ENCODE measurements at places on chromosomes 7 and 10. TPM values are rescaled to one million over a fixed set of nuclear protein-coding genes. Genes with fewer than 3 reads are reported as not detected.

The CXCL12 gene
- total RNA-seq = 394 TPM

DNA sequence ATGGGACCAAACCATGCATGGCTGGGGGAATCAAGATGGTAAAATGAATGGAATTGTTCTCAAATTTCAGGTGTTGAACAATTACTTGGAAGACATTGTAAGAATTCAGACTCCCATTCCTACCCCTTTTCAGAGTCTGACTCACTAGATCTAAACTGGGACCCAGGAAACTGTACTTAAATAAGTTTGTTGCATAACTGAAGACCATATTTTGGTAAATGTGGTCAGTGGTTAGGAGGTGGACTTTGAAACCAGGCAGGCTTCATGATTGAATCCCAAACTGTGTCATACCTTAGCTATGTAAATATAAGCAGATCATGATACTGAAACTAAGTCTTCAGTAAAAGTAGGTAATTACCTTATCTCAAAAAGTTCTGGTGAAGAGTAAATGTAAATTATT lies 41.7 kb downstream of the ZWINT start:
- no peak for DNase-seq

GRCh38 chr7:82359426-82359825 lies 84.2 kb downstream of the CACNA2D1 start:
- no peak for DNase-seq

GRCh38 chr10:72846238-72846637 lies 47.3 kb upstream of the OIT3 start:
- no peak for DNase-seq

The PLPP4 gene
- 2.1 TPM for total RNA-seq

GRCh38 chr7:19269301-19269700 lies 124.1 kb upstream of the FERD3L start:
- no peak for DNase-seq

DNA sequence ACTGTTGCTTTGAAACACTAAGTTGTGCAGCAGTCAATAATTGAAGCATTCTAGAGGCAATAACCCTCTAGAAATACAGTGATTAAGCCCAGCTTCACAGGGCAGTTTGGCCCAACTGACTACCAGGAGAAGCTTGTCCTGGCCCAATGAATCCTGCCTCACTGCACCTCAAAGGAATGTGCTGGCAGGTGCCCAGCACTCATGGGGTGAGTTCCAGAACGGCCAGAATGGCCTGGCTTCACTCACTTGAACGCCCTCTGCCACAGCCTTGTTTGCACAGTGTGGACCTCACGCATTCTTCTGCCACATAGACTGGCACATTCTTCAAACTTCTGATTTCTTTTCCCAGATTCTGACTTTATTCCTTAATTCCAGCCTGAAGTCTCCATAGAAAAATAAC lies 6.6 kb upstream of the ITIH2 start:
- no peak for DNase-seq

The ADAM8 gene
- total RNA-seq = 20.7 TPM

DNA sequence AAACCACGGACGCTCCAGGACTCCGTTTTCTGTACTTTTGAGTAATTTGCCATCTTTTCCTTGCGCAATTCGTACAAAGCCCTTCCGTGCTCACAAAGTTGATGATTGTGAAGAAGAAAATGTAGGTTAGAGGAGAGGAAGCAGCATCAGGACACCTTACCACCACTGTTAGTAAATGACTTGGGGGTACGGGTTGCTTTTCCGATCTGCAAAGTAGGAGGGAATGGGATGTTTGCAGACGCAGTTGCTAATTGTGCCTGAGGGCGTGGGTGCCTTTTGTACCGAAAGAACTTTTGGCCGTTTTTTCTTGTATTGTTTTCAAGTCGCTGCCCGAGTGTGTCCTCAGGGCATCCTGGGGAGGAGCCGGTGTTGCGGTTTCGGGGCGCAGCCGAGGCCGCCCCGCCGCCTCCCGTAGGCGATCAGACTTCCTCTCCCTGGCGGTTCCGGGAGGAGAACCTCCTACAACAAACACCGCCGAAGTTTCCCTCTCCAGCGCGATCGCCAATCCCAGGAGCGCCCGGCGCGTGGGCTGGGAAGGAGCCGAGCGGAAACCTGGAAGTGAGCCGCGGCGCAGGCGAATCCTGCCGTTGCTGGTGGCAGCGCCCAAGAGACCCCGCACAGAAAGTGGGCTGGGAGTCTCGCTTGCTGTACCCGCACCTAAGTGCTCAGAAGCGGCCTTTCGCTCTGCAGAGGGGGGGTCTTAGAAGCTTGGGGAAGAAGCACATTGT lies 1.0 kb downstream of the PRR15 start:
- peak; percentile 68 for DNase-seq

The PRSS2 gene
- total RNA-seq = 6.0 TPM

GRCh38 chr7:24917510-24918239 lies 62.3 kb downstream of the OSBPL3 start:
- DNase-seq = no peak

- DNase-seq = peak; percentile 79
These were observed 4.9 kb upstream of the SLC29A3 start for GRCh38 chr10:71314028-71314693.

DNA sequence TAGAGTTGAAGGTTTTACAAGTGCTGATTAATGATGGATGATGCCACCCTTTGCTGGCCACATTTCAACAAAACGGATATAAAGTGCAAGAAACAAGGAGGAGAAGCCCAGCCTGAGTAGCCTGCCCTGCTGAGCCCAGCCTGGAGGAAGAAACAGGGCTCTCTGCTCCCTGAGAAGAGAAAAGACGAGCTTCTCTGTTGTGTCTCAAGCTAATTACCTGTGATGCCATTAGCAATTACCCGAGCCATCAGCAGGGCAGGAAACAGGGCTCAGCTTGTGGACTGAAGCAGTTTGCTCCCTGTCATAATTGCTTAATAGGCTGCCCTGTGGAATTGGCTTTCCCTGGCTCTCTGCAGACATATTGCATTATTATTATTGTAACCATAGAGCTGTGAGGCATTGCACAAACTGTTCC lies 709.3 kb upstream of the AUTS2 start:
- no peak for DNase-seq

DNA sequence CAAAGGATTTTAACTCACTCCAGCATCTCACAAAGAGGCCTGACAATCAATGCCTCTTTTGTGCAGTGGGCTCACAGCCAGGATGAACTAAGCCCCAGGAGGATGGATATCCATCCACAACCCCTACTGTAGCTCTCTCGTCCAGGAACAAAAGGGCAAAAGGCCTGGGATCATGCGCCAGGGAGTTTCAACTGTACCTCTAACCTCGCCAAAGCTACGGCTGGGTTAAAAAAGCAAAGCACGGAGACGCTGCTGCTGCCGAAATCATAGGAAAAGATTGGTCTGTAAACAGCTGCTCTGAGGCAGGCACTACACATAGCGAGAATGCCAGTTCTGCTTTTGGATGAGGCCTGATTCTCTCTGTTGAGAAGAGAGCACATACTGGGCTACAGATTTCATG lies 32.1 kb downstream of the VSTM4 start:
- DNase-seq = peak; percentile 77

- DNase-seq = no peak
These were observed 25.3 kb upstream of the PPP2R2D start for GRCh38 chr10:131875501-131875900.

DNA sequence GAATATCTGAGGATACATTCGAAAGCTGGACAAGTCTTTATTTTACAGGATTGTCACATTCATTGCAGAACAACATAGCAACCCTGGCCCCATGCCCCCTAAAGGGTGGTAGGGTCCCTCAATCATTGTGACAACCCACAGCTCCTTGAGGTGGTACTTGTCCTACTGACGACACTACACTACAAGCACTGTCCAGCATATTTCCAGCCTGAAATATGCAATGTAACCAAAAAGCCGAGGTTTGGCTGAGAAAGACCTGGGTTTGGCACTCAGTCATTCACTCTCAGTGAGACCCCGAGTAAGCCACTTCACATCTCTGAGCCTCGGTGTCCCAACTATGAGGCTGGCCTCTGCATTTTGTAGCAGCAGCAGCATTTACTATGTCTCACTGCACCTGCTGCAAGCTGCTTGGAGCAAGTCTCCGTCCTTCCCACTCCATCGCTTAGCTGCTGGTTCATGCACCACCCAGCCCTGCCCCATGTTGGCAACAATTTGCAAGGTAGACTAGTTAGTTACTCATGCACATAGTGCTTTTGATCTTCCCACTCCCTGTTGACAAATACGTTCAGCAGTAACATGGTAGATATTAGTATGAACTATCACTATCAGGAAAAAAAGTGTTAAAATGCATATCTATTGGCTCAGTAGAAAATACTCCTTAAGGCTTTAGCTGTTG lies 43.6 kb upstream of the TNPO3 start:
- no peak for DNase-seq
